ENCODE measurements at places on chromosomes 11 and 22.

- no peak for DNase-seq
Observed at GRCh38 chr22:40196628-40197360, 19.1 kb downstream of the TNRC6B start.

- no peak for DNase-seq
Observed at GRCh38 chr11:25183411-25183810, 686.6 kb downstream of the LUZP2 start.

GRCh38 chr22:46262449-46263215 lies 511 bp downstream of the PKDREJ start:
- no peak for DNase-seq

DNA sequence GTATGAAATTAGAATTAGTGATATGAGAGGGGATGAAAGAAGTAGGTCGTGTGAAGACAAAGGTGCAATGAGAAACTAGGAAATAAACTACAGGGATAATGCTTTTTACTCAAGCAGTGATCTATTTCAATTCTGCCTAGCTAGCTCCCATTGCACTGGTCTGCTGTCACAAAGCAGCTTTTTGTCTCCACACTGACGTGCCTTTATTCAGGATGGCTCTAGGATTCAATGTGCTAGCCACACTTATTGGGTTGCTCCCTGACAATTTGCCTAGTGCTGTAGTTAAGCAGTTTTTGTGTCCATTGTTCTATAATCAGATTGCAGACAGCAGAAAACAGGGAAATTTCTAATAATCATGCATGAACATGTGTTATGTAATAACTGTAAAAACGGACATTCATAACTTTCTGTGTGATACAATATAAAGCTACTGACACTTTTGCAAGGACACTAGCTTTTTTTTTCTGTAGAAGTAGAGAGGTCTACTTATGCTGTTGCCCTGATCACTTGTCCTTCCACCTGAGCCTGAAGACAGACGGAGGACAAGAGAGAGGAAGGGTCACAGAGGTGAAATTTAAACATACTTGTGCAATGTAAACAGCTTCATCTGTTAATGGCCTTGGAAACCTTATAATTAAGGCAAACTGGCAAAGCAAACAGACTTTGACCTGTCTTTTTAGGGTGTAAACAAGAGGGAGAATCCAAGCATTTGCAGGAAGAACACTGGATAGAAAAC lies 269.6 kb downstream of the LRRC4C start:
- DNase-seq: no peak

GRCh38 chr11:61700212-61700611 lies 20.0 kb downstream of the DAGLA start:
- DNase-seq: no peak

GRCh38 chr11:16936643-16937042 lies 77.6 kb downstream of the PLEKHA7 start:
- no peak for DNase-seq

DNA sequence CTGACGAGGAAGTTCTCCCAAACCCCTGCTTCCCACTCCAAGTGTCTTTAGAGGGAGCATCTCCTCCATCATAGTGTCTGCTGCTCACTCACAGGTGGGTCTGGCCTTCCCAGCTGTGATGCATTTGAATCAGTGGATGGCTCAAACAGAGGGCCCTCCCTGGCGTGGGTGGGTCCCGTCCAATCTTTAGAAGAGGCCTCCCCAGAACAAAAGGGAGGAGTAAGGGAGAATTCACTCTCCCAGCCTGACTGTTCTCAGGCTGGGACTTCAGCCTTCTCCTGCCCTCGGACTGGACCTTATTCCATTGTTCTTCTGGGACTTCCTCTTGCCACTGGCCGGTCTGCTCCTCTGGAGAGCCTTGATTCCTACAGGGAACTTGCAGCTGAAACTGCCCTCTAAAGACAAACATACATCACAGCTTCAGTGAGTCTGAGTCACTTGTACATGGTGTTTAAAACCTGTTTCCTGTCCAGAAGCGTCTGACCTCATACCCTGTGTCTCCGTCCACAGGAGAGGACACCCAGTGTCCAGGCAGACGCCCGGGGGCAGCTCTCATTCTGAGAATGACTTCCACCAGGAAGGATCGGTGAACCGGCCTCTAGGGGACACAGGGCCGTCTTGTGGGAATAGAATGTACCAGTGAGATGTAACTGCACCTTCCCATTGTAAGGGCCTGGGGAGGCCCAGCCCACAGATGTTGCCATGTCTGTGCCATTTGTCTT lies 234.7 kb downstream of the BRD1 start:
- DNase-seq: no peak

- no peak for DNase-seq
Observed at GRCh38 chr11:76217653-76218160, 11.4 kb upstream of the WNT11 start.
